GM04504 (cell line): ENCODE measurements at places on chromosomes 2 and 18.

GRCh38 chr2:150156876-150157275 is 330.6 kb downstream of the RND3 start:
- DNase-seq, result no peak

GRCh38 chr2:23410596-23410995 is 25.6 kb downstream of the KLHL29 start:
- no peak for DNase-seq

GRCh38 chr2:227774011-227774624 is 28.4 kb downstream of the SCYGR8 start:
- no peak for DNase-seq

GRCh38 chr18:47265197-47265596 is 13.7 kb upstream of the SKOR2 start:
- peak; percentile 10 for DNase-seq

DNA sequence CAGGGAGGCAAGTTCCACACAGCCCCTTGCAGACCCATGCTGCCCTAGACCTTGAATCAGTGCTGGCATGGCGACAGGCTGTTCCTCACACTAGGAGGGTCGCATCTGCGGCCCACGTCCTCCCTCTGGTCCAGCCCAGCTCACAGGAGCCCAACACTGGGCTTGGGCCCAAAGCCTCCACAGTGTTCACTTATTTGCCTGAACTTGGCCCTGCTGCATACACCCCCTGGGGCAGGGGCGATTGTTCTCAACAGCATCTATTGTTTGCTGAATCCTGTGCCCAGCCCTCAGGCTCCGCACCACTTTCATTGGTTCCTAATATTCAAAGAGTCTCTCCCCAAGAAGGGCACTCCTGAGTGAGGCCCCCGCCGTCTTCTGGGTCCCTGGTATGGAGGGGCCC is 90.7 kb downstream of the ZBTB7C start:
- DNase-seq, result no peak

DNA sequence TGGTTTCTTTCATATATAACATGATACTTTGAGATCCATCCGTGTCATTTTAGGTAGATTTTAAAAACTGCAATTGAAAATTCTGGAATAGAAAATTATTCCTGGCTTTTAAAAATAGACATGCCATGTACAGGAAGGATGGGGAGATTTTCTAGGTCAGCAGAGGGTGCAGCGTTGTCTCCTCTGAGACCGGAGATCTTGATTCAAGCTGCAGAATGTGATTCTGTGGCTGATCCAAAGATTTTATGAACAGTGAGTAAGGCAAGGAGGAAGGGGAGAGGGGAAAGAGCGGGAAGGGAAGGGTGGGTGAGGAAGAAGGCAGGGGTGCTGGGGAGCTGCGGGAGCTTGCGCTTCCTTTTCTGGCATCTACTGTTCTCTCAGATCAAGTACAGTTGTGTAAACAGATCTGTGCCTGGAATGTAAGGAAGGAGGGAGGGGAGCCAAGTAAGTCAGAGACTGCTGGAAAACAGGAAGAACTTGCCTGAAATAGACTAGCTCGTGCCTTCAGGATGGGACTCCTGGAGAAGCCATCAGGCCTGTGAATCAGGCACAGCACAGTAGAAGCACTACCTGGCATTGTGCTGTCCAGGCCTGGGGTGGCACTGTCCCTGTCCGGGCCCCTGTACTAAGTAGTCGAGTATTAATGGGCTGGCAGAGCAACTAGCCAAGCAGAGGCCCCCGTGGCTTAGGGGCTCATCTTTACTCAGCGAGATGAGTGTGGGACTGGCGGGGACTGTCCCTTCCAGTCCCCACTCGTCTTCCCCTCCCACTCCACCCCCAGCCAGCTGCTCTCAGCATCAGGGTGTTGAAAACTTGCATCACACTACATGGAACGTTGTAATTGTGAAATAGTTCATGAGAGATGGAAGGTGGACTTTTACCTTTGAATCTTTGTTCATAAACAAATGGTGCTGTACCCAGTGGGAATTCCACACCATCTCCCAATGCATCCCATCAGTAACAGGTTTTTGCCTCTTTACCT is 163.5 kb downstream of the UXS1 start:
- peak; percentile 30 for DNase-seq

DNA sequence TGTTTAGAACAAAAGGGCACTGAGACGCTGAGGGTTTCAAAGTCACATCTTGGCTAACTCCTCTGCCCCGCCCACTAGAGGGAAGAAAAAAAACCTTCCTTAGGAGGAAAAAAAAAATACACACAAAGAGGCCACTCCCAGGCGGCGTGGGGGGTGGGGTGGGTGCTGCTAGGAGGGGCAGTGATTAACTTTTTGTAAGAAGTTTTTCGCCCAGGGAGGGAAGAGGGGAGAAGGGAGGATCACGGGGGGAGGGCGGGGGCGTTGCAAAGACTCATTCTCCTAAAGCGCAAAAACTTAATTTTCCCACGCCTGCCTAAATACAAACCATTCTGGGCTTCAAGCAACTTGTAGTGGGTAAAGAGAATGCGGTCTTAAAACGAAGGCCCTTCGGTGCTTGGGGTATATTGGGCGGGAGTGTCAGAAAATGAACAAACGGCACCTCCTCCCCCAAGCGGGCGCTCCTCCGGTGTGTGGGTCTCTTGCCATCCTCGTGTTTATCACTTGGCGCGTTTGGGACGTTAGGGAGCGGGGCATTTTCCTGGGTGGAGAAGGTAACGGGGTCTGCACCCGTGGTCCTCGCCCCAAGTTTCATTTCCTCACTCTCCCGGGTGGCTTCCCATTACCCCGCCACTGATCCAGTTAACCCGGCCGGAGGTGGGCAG is 1.7 kb downstream of the CXCR4 start:
- DNase-seq, result no peak

DNA sequence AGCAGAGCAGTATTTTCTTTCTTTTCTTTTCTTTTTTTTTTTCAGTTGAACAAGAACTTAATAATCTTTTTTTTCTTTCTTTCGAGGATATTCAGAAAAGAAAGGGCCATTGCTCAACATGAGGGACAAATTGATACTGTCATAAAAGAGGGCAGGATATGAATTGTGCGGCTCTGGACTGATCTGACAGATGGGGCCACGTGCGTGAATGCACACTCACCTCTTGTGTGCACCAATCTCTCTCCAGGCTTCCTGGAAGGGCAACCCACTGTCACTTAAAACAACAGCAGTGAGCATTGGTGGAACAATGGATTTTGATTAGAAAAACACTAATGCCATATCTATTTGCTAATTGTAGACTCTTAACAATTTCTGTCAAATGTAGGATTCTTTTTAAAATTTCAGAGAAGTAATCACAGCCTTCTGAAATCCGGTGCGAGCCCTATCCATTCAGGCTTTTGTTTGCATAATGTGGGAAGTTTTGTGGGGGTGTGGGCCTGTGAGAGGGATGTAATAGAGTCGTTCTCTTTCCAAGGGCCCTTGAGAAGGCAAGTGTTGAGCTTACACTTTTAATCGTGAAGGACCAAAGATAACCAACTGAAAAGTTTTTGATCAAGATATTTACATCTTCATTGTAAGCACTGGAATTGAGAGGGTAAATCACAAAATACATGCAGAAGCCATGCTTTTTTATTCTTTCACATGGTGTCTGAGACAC is 298.8 kb downstream of the SP3 start:
- no peak for DNase-seq

DNA sequence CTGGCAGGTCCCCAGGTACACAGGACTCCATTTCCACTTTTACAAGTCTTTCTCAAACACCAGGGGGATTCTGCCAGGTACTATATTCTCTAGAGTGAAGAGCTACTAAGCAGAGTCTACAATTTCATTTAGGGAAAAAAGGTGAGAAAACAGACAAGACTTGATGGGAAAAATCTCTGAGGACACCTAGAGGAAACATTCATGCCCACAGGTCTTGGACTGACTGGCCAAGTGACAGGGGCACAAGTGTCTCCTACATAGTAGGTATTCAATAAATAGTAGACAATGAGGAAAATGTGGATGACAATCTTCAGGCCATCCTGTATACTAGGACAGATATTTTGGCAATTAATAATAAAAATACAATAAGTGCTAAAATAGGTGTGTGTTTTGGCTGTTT is 228.6 kb downstream of the CLIP4 start:
- no peak for DNase-seq

DNA sequence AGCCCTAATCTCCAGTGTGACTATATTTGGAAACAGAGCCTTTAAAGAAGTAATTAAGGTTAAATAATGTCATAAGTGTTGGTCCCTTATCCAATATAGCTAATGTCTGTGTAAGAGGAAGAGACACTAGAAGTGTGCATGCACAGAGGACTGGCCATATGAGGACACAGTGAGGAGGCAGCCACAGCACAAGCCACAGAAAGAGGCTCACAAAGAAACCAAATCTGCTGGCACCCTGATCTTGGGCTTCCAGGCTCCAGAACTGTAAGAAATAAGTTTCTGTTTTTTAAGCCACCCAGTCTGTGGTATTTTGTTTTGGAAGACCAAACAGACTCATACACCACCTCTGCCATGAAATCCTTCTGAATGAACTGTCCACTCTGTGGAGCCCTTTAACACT is 186.4 kb upstream of the SLC39A10 start:
- DNase-seq, result no peak

DNA sequence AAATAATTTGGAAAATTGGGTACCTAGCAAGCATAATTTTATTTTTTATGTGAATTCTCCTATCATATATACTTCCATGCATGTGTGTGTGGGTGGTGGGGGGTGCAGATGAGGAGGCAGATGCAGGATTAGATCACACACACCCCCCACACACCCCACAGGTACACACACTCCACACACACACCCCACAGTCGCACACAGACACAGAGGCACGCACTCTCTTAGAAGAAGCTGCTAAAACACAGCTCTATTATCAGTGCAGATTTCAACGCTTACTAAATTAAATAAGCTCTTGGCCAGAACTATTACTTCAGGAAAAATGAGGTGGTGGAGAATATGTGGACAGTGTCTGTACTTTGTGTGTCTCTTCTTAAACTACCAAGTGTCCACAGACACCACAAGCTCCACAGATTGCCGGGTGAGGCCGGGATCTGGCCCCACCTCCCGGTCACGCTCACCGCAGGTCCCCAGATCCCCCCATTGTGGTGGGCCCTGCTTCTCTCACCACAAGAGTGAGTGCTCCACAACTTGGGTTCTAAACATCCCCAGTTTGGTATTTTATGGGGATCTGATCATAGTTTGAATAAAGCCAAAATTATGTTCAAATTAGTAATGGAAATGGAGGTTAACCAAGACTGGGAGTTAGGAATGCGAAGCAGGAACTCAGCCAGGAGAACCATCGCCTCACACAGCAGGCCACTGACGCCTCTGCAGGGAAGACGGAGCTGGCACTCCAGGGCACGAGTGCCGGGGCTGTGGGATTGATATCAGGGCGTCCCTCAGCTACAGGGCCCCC is 102.1 kb downstream of the PXDN start:
- no peak for DNase-seq

GRCh38 chr2:70047451-70047850 is 39.8 kb upstream of the PCBP1 start:
- no peak for DNase-seq

DNA sequence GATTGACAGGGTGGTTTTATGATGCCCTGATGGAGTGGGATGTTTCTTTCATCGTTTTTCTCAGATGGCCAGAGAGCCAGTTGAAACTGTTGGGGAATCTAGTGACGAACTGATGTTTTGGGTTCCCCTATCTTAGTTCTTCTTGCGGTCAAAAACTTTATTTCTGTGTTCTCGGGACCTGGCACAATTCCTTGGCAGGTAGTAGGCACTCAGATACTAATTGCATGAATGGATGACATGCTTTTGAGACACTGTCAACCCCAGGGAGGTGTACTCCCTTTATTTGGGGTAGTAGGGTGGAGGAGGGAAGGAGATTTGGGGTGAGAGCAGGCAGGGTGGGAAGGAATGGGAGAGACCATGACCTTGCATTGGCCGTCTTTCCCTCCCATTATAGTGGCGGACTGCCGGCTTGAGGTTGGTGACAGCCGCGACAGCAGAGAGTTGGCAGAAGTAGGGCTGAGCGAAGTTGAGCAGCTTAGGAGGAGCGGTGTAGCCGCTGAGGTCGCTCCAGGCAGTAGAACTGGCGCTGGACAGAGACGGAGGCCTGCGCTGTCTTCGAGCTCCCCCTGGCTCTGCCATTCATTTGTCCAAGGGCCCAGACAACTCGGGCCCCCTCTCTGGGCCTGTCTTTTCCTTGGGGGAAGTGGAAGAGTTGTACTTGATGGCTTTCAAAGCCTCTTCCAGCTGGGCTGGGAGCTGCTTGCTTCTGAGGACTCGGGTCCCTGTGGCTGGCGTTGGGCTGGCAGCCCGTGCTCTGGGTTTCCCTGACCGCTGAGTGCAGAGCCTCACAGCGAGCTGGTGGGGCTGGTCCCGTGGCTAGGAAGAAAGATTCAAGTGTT is 2.6 kb downstream of the TET3 start:
- DNase-seq, result no peak

DNA sequence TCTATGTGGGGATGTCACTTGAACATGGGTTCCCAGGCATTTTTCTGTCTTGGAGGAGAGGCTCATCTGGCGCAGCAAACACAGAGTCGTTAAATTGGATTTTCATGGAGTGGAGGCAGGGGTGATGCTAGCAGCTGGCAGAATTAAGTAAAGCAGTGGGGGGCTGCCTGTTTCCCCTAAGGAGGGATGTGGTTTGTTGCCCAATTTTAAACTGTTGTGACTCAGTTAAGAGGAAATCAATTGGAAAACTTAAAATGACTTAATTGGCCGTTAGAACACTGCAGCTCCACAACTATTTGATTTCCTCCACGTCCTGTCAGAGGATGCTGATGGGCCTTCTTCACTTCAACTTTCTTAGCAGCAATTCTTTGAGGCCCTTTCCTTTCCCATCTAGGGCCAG is 354.1 kb upstream of the ATP5MC3 start:
- no peak for DNase-seq

DNA sequence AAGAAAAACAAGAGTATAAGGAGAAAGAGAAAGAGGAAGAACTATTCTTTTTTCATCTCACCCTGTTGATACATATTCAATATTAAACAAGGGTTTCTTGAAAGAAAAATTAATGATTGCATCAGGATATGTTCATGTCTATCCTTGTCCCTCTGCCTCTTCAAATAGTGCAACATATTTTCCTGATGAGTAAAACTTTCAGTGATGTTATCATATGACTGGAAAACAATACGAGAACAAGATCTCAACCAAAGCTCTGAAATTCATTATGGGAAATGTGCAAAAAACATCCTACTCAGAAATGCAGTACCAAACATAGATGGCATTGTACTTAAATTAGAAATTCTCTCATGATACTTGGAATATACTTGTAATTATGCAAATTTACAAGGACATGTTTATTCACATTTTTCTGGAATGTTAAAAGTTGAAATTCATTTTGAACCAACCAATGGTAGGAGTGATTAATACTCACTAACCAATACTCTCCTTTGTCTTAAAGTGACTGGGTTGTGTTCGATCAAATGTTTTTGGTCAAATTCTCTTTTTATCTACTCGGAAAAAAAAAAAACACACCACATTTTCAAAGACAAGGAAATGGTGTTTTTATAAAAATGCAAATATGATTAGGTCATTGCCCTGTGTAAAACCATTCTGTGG is 148.9 kb upstream of the GULP1 start:
- DNase-seq, result no peak
